Smooth muscle cell of bladder (primary cell): ENCODE measurements at places on chromosomes 12 and 14. TPM values are rescaled to one million over a fixed set of nuclear protein-coding genes. Genes with fewer than 3 reads are reported as not detected.

TESPA1 gene
- not detected in 2 replicates for total RNA-seq

OR4E1 gene
- total RNA-seq = not detected in 2 replicates

SSPN gene
- total RNA-seq = 9.4 and 24.6 TPM in 2 replicates

GLIPR1L1 gene
- total RNA-seq = not detected in 2 replicates

HSPA2 gene
- total RNA-seq = 19.9 and 24.7 TPM in 2 replicates

PYGL gene
- total RNA-seq = 78.5 and 100 TPM in 2 replicates

KIAA0586 gene
- 10.7 and 11.5 TPM in 2 replicates for total RNA-seq

CDCA4 gene
- 6.7 and 8.3 TPM in 2 replicates for total RNA-seq

ARHGEF25 gene
- 22.3 and 40.6 TPM in 2 replicates for total RNA-seq

DPPA3 gene
- total RNA-seq = not detected in 2 replicates

TAS2R46 gene
- 1.3 and 1.8 TPM in 2 replicates for total RNA-seq

STYK1 gene
- 0.09 and 0.14 TPM in 2 replicates for total RNA-seq

RILPL2 gene
- total RNA-seq = 5.7 and 6.8 TPM in 2 replicates

SOCS2 gene
- total RNA-seq = 22.0 and 31.1 TPM in 2 replicates

KCNC2 gene
- not detected in 2 replicates for total RNA-seq

NAP1L1 gene
- 179 and 213 TPM in 2 replicates for total RNA-seq
